ENCODE measurements at places on chromosomes 4 and X.

GRCh38 chrX:9516635-9517034, 51.8 kb downstream of the TBL1X start:
- DNase-seq, result no peak

DNA sequence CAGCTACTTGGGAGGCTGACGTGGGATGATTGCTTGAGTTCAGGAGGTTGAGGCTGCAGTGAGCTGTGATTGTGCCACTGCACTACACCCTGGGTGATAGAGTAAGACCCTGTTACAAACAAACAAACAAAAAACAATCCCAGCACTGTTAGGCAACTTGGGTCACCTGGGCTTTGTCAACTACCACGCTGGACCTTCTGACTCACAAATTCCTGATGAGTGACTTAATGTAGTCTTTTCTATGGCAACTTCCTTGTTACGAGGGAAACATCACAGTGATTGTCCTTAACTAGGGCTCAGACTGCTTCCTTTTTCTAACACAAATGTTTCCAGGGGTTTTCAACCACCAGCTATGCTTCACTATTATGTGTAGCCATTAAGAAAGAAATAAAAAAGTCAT, 128.8 kb upstream of the GPC4 start:
- DNase-seq, result no peak

- peak; percentile 17 for DNase-seq
These were observed 73.2 kb downstream of the ARHGAP24 start for GRCh38 chr4:85548116-85548515.

DNA sequence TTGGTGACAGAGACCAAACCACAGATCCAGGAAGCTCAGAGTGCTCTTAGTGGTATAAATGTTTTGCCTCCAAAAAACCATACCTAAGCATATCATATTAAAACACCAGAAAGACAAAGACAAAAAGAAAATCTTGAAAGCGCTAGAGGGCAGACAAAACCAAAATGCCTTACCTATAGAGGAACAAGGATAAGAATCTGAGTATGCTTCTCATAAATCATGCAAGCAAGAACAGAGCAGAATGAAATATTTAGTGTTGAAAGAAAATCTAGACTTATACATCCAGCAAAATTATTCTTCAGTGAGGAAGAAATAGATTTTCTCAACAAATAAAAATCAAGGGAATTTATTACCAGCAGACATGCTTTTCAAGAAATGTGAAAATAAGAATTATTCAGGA, 941.0 kb upstream of the INTU start:
- DNase-seq, result no peak

GRCh38 chr4:106914223-106914622, 121.9 kb downstream of the DKK2 start:
- no peak for DNase-seq

DNA sequence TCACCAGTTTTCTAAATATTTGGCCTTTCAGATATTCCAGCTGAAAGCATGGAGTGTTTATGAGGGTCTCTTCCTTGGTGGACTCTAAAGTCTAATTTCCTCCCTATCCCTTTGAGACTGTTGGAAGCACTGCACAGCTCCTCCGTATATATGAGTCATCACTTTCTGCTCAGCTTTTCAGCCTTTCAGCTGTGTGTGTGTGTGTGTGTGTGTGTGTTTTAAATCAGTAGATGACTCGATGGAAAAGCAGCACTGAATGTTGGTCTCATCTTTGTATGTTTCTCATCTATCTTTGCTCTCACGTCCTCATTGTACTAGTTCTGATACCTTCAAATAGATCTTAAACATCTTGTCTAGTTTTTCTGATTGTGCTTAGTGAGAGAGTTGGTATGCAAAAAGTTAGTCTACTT, 81.6 kb downstream of the ZFX start:
- peak; percentile 4 for DNase-seq

DNA sequence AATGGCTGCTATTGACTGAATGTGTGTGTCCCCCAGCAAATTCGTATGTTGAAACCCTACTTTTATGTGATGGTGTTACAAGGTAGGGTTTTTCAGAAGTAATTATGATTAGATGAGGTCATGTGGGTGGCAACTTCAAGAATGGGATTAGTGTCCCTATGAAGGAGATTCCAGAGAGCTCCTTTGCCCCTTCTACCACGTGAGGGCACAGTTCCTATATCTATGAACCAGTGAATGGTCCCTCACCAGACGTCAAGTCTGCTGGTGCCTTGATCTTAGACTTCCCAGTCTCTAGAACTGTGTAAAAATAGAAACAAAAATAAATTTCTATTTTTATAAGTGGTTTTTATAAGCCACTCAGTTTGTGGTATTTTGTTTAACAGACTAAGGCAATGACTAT, 1137.6 kb upstream of the IGFBP7 start:
- DNase-seq, result no peak

GRCh38 chr4:72376901-72377300, 192.1 kb downstream of the ADAMTS3 start:
- DNase-seq, result no peak

- no peak for DNase-seq
These were observed 55.5 kb upstream of the NYX start for GRCh38 chrX:41391606-41392005.

DNA sequence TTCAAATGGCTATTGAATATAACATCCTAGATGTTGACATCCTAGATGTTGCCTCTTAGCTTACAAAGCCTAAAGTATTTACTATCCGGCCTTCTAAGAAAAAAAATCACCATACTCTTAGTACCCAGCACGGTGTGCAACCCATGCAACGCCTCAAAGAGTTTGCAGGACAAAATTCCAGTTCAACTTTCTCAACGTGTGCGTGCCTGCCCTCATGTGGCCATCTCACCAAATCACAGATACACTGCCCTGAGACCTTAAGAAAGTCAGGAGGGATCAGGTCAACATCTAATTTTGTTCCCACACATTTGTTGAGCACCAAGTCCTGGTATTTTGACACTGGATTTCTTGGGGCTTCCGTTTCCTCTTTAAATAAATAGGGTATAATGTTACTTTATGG, 68.3 kb downstream of the CRMP1 start:
- peak; percentile 6 for DNase-seq

GRCh38 chr4:101774807-101775206, 15.7 kb upstream of the BANK1 start:
- DNase-seq, result no peak

DNA sequence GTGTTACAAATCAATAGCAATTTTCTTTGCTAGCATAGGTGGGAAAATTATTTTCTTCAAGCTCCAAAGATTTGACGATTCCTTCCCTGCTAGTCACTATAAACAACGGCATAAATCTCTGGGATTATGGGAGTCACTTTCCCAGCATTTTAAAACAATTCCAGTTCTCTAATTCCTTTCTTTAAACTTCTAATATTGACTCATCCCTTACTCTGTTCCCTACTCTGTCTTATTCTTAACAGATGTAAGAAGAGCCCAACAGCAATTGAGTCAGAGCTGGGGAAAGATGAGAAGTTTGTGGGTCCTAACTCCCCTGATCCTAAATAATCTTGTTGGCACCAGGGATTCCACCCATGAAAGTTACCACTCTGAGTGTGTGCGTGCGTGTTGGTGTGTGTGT, 47.4 kb upstream of the IL21 start:
- DNase-seq, result no peak

- DNase-seq, result no peak
These were observed 95.5 kb downstream of the EIF4E start for GRCh38 chr4:98833384-98833783.

GRCh38 chr4:99361268-99361898, 8.8 kb upstream of the ADH1C start:
- DNase-seq, result peak; percentile 61

DNA sequence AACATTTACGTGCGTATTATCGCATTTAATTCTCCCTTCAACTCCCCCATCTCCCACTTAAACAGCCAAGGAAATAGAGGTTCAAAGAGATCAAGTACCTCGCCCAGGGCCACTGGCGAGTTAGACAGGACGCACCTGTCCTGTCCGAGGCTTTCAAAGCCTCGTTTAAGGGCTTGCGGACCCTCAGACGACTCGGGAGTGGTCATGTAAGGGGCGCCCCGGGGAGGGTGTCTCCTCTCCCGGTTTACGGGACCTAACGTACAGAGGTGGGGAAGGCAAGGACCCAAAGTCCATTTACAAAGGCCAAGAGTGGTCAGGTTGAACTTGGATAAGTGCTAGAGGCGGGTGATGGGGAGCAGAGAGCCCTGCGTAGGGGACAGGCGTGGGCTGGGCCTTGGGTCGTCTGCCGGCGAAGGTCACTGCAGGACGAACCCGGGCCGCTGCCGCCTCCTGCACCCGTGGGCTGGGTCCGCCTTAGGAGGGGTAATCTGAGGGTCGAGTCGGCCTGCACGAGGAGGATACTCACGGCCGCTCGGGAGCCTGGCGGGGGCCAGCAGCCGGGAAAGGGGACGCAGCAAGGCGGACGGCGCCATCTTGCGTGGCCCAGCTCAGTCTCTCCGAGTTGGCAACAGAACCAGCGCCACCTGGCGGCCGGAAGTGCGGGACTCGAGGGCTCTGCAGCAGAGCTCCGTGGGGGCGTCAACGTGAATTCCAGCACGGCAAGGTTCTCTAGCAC, 5.9 kb upstream of the NAA15 start:
- DNase-seq, result peak; percentile 90

DNA sequence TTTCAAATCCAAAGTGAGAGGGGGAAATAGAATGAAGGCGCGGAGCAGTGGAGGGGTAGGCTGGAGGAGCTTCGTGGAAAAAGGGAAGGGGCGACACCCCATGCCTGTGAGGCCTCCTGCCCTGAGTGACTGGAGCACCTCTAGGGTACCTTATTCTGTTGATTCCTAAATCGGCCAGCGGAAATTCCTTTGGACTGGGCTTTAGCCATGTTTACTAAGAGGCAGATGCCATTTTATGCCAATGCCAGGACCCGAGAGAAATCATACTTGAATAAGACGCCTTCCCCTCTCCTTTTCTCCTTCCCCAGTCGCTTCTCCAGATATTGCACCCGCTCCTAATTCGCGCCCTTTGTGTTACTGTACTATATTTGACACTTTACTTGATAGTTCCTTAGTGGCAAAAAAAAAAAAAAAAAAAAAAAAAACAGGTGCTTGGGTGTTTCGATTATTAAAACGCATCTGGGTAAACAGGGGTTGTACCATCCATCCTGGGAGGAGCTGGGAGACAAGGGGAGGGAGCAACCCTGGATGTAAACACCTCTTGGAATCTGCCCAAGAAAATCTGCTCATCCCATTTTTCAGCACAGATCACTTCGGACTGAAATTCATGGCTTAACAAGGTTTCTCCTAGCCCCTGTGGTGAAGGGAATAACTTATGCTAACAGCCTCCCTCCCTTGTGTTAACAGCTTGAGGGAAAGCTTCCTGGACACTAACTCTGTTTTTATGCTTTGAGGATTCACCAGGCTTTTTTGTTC, 1.5 kb downstream of the BMP3 start:
- DNase-seq, result peak; percentile 48

DNA sequence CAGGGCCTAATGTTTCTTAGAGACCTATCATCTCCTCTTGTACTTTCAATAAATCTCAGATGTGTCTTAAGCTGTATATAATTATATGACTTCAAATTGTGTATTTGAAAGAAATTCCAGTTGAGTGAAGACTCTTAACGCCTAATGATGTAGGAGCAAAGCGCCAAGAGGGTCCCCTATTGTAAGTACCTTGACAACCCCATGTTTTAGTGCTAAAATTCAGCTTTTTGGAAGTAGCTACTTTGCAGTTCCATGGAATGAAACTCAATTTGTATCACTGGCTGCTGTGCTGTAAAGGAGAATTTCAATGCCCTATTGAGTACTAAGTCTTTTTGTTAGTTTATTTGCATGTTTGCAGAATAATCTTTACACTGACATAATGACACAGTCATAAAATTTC, 1826.6 kb upstream of the AGA start:
- no peak for DNase-seq

DNA sequence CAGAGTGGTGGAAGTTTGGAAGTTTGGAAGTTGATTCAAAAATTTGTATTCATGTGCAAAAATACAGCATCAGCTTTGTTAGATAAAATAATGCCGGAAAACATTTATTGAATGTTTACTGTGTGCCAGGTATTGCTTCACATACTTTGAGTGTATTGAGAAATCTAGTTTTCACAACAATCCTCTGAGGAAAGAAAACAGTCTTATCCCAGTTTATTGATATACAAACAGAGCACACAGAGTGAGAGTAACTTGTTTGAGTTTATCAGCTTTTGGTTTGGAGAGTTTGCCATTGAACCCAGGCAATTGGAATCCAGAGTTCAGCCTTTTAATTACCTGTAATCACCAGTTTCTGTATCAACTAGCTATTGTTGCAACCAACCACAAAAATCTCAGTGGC, 127.2 kb upstream of the RPS6KA3 start:
- DNase-seq, result no peak

GRCh38 chr4:1637580-1638271, 46.4 kb downstream of the FAM53A start:
- no peak for DNase-seq

DNA sequence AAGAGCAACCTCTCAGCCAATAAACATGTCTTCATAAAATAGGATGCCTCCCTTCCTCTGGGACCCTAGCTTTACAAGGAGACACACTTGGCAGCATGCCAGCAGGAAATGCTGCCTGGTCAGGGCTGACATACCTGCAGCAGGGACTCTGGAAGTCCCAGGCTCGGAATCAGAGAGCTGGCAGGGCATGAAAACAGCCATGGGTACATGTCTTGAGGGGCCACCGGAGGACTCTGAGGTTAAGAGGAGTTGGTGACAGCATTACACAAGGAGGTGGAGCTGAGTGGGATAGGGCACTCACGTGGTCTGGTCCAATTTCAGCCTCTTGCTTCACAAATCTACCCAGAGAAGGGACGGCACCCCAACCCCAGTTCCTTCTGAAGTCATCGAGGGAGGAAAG, 15.7 kb downstream of the MSX1 start:
- DNase-seq, result peak; percentile 72

GRCh38 chrX:118720058-118720707, 7.2 kb upstream of the IL13RA1 start:
- peak; percentile 8 for DNase-seq

GRCh38 chr4:159360549-159360948, 257.7 kb downstream of the RAPGEF2 start:
- no peak for DNase-seq

DNA sequence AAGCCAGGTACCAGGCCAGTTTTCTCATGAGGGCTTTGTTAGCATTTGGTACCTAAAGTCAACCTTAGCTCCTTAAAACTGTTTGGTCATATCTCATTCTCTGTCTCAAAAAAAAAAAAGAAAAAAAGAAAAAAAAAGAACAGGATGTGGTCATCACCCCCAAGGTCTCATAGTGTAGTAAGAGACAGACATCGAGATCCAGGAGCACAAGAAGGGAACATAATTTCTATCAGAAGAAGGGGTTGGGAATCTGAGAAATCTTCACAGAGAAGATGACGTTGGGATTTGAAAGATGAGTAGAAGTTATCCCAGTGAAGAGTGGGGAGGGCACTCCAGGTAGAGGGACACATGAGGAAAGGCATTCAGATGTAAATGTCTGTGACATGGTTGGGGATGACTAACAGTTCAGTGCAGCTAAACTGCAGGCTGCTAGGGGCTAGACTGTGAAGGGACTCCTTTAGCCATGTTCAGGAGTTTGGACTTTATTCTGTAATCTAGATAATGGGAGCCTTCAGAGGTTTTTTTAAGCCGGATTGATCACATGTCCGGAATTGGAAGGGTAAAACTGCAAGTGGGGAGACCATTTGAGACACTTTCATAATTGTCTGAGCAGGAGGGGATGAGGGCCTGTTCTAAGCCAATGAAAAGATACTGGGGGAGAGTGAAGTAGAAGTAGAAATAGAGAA, 26.9 kb upstream of the GJB1 start:
- no peak for DNase-seq

- no peak for DNase-seq
These were observed 21.9 kb downstream of the CCKAR start for GRCh38 chr4:26468283-26468949.
